Glomerular endothelial cell (primary cell): ENCODE measurements at places on chromosomes 4 and X. TPM values are rescaled to one million over a fixed set of nuclear protein-coding genes. Genes with fewer than 3 reads are reported as not detected.

Gene PCDH10
- total RNA-seq = 1.3 and 11.2 TPM in 2 replicates

Gene GC
- not detected in 2 replicates for total RNA-seq

Gene DRD5
- not detected in 2 replicates for total RNA-seq

Gene ARHGAP36
- not detected in 2 replicates for total RNA-seq

Gene TRAPPC11
- 28.5 and 33.3 TPM in 2 replicates for total RNA-seq

Gene CENPI
- total RNA-seq = 3.4 and 5.0 TPM in 2 replicates

Gene COL25A1
- total RNA-seq = 1.7 and 2.2 TPM in 2 replicates

Gene LRIT3
- 0.15 and 0.18 TPM in 2 replicates for total RNA-seq

Gene CXCL6
- total RNA-seq = 2.2 and 5.8 TPM in 2 replicates

Gene PAGE4
- total RNA-seq = not detected in 2 replicates
